ENCODE measurements at places on chromosomes 7 and 10.

DNA sequence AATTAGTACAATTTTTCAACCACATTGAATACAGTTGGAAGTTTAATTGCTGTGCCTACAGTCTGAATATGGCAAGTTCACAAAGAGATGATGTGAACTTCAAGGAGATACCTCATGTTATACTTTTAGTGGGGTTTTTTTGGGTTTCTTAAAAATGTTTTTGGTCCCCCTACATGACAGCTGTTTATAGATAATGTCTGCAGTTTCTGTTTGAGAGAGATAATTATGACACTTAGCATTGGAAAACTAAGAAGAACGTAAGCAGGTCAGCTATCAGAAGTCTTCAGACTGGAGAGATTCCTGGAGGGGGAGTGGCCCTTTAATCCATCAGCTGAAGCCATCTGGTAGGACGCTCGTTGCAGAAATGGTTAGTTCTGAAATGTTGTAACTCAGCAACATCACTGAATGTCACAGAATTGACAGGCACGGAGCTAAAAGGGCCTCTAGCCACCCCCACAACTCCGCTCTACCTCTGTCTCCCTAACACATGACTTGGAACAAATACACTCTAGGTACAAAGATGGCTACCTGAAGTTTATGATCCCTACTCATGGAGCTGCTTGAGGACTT, 29.0 kb downstream of the TIMM23 start:
- no peak for DNase-seq

DNA sequence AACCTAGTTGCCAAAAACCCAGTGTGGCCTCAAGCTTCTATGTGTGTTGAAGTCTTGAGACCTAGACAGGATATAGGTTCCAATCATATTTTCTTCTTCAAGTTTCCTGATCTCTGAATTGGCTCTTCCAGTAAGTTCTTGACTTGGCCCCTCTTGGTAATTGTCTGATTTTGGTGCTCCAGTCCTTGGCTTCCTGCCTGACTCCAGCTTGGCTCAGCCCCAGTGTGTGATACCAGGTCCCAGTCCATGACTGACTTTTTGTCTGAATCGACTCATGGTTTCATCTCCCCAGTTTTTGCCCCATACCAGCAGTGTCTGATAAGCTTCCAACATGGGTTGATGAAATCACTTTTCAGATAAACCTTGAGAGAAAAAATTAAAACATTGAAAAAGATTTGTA, 72.3 kb downstream of the FAS start:
- no peak for DNase-seq

- no peak for DNase-seq
Observed at GRCh38 chr7:110531186-110531585, 559.7 kb upstream of the LRRN3 start.

DNA sequence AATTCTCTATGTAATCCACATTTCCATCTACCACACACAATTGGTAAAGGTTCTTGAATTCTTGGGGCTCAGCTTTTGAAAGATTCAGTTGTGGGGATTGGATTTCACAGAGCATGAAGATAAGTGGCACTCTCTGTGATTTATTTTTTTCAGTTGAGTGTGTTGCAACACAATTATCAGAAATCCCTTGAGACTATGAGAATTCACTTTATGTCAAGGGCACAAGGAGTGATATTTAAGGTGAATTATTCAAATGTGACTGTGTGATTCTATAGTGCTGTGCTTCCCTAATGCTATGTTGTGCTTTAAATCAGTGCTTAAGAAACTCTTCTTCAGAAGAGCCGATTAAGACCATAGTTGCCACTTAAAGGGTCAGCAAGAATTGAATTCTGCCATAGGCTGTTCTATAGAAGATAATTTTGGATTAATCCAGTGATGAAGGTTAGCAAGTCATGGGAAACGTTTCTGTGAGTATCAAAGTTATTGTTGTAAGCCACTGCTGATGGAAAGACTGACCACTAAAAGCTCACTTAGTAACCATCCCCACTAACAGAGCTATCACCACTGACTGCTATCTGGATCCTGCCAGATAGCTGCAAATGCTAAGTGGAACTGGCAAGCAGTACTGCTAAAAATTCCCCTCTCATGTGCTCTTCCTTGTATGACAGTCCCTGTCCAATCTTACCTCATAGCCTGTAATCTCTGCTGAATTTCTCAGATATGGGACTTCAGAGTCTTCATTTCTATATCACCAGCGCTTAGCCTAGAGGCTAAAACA, 134.0 kb upstream of the SEMA3D start:
- DNase-seq: no peak

- no peak for DNase-seq
Observed at GRCh38 chr10:20976891-20977290, 79.8 kb upstream of the NEBL start.

GRCh38 chr7:127337581-127337980, 54.9 kb downstream of the ZNF800 start:
- DNase-seq: no peak

DNA sequence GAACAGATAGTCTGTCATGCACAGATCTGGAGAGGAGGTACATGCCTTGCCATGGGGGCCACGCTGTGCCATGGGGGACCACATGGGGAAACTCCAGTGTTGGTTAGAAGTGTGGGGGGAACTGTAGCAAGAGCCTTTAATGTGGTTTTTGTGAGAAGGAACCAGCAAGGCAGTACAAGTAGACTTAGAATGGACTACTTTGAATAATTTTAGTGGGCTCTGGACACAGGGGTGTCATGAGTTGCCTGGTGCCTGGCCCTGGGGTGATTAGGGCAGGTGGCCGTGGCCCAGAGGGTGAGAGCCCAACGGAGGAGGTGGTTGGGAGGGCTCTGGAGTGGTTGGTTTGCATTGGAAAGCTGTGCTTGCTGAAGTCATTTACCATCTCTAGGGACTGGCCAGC, 77.2 kb downstream of the CXCL12 start:
- no peak for DNase-seq

DNA sequence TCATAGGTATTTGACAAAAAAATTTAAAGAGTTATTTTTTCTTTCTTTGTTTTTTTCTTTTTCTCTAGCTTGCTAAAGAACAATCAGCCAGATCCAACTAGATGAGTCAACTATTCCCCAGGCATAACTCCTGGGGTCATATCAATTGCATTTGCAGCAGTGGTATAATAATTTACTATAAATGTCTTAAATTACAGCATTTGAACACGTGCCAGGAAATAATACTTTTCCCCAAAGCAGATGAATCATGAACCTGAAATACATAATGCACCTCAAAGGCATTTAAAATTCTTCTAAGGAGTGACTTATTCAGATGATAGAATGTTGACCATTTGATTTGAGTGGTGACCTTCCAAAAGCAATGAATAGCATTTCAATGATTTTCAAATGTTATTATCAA, 190.1 kb downstream of the LRRTM3 start:
- DNase-seq: no peak

DNA sequence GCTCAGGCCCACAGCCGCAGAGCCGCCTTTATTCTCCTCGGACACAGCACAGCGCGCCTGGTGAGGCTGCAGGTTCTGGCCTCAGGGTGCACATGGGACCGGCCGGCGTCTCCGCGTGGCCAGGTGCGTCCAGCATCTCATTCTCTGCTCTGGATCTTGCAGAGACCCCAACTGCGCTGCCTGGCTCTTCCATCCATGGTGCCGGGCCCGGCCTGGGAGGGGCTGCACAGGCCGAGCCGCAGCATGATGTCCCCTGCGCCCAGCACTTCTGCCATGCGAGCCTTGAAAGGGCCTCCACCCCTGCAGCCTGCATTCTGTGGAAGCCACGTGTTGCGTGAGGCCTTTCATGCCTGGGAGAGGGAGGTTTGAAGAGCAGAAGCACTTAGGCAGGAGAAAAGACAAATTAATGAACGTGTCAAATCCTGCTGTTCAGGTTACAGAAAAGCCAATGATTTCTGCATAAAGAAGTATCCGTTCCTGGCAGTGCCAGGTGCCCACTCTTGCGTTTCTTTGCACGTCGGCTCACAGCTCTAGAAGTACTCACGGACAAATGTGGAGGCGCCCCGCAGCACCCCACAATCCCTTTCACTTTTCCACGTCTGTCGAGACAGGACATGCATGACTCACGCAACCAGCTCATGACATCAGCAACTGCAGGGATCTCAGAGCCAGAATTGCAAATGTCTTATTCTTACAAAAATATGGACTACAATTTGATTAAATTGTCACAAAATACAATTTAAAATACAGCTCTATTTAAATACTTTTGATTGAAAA, 571.4 kb downstream of the DNAJB6 start:
- no peak for DNase-seq

GRCh38 chr10:85612378-85612775, 754.2 kb downstream of the GRID1 start:
- no peak for DNase-seq

GRCh38 chr7:85185424-85186082, 1.3 kb downstream of the SEMA3D start:
- DNase-seq: no peak

DNA sequence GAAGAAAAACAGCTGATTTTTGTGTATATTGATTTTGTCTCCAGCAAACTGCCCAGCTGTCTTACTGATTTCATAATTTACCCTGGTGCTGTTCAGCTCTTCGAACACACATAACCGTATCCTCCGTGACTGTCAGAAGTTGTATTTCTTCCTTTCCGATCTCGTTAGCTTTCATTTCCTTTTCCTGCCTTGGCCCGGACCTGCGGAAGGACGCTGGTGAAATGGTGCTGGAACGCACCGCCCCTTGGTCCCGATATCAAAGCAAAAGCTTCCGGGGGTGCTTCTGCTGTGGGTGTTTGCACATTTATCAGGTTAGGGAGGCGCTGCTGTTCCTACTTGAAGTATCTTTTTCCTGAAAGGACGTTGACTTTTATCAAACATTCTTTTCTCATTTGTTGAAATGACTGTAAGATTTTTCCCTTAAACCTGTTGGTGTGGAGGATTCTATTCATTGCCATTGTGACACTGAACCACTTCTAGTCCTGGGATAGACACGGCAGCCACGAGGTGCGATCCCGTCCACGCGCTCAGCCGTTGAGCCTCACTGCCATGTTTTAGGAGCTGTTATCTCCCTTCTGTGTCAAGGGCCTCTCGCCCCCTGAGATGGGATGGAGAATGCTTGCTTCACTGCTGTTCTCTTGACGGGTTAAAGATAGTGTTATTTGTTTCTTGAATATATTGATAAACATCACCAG, 72.6 kb downstream of the FOXL3 start:
- DNase-seq: no peak

- DNase-seq: no peak
Observed at GRCh38 chr7:52992479-52993162, 42.8 kb upstream of the POM121L12 start.

DNA sequence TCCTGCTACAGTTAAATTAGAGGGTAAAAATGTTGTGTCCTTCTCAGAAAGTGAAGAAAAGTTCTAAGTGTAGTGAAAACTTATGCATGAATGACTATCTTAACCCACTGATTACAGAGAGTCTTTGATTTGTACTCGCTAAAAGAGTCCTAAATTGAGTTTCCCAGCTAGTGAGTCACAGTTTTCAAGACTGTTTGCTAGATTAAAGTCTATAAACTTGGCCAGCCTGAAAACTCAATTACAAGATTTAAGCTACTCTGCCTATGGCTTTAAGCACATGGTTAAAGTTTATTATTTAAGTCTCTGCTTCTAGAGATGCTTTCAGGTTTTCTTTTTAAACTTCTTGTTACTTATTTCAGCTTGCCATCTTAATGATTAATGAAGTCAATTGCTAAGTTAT, 44.4 kb downstream of the MRPS24 start:
- DNase-seq: no peak

DNA sequence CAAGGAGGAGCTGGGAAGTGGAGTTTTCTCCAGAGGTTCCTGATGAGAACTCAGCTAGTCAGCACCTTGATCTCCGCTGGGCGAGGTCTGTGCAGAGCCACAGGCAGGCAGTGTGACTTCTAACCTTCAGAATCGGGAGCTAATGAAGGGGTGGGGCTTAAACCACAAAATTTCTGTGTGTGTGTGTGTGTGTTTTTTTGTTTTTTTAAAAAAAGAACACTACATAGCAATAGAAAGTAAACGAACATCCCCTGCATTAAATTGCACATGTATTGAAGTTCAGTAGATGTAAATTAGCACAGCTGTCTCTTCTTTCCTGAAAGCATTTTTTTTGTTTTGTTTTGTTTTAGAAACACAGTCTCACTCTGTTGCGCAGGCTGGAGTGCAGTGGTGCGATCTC, 46.2 kb downstream of the RBM17 start:
- DNase-seq: no peak

DNA sequence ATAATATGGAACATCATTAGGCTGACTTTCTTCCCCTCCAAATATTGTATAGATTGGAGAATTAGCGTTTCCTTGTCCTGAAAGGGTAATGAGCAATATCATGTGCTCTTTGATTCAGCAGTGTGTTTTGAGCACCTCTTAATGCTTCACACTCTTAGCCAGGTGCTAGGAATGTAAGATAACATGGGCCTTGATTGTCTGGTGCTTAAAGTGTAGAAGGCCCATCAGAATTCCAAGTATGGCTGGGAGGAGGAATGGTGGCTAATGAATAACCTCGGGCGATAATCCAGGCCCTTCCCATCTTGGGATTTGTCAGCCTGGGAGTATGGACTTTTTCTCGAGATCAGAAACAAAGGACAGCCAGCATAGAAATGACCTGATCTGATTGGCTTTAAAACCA, 8.6 kb downstream of the TSPAN13 start:
- DNase-seq: no peak

- no peak for DNase-seq
Observed at GRCh38 chr7:142554560-142555532, 194.4 kb upstream of the PRSS1 start.

DNA sequence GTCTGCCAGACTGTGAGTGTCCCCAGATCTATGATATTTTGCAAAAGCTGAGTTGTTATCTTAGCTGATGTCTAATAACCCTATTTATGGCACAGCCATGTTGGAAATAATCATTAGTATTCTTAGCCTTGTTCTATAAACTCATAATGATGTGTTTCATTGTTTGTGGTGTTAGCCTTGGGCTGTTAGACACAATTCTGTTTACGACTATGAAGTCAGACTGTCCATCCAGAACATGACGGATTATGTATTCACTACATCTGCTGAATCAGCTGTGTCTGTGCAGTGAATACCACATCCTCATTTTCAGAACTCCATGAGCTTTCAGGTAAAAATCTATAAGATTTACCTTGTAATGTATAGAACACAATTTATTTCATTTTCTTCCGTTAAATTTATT, 577.1 kb downstream of the NRG3 start:
- no peak for DNase-seq

DNA sequence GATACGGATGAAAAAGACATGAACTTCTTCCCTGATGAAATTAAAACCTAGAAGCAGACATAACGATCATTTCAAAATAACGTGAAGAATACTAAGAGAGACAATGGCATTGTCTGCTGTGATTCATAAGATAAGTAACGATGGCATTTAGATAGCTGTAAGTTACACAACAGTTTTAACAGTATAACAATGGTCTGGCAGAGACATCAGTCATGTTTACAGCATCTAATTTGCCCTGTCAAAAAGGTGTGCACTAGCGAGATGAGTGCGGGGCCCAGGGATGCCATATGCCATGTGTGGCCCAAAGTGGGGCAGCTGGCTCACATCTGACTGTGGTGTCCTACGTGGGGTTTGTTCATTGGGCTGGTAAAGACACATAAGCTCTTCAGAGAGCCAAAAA, 55.7 kb upstream of the RHEB start:
- no peak for DNase-seq

All from stimulated activated effector memory CD8-positive, alpha-beta T cell treated with anti-CD3 and anti-CD28 coated beads, Interleukin-12 subunit alpha, Interleukin-12 subunit beta, amount 100 ng/mL, for 72 hours (primary cell).